ENCODE measurements at places on chromosomes 1 and 21.

- no peak for DNase-seq
These were observed 8.9 kb upstream of the GPR37L1 start for GRCh38 chr1:202113690-202114300.

- no peak for DNase-seq
These were observed 357.5 kb upstream of the RUNX1 start for GRCh38 chr21:35406635-35407034.

- peak; percentile 10 for DNase-seq
These were observed 2.1 kb downstream of the BRINP3 start for GRCh38 chr1:190475421-190476141.

GRCh38 chr1:157585984-157586383 lies 11.9 kb downstream of the FCRL4 start:
- no peak for DNase-seq

DNA sequence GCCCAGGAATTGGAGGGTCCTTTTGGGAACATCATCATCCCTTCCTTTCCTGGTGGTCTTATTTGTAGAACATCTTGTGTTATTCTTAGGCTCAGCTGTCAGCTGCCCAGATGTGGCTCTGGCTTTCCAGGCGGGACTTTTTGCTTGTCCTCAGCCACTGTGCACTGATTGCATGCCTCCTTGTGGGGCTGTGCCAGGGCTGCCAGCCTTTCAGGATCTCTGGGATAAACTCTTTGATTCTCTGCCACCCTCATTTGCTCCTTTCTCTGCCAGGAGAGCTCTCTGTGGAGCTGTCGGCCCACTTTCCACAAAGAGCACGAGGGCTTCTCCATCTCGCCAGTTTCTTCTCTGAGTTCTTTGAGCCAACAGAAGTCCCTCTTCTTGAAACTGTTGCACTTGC lies 63.1 kb downstream of the PTPRU start:
- DNase-seq = no peak

DNA sequence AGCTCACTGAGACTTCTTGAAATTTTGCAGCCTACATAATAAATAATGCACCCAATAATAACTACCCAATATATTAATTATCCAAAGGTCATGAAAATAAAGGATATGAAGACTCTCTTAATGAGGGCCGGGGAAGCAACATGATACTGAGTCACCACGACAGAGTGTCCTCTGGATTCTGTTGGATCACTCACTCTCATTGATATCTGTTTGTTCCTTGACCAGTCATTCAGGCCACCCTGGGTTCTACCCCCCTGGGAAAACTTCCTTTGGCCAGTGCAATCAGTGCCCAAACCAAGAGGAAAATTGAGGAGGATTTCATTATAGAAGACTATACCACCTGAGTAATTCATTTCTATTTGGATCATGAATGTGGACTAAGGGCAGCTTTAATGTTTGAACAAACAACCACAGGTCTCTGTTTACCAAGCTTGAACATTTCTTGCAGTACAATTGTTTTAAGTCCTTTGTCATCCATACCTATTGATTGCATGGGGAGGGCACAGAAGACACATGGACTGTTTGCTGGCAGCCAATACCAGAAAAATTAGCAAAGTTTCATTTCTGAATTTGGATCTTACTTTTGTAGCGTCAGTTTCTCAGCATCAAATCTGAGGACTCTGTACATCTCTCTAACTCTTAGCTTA lies 137.2 kb upstream of the FGGY start:
- no peak for DNase-seq

- DNase-seq = no peak
These were observed 134.6 kb upstream of the RUNX3 start for GRCh38 chr1:25064465-25065240.

- no peak for DNase-seq
These were observed 116.0 kb downstream of the TTLL7 start for GRCh38 chr1:83882906-83883305.

- no peak for DNase-seq
These were observed 140.6 kb downstream of the RERE start for GRCh38 chr1:8676813-8677212.

DNA sequence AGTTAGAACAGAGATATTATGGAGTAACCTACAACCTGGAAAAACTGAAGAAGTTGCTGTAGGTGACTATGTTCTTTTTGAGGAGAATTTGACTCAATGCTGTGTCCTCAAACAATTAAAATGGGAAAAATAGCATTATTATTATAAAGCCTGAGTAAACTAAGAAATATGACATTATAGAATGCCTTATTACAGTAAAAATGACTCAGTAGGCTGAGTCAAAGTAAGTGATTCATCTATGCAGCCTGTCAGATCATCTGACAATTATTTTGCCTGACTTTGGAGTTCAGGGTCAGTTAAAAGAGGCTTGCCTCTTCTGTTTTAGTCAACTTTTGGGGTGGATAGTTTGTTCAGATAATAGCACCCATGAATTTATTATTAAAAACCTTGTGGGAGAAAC lies 150.8 kb upstream of the PTGFR start:
- no peak for DNase-seq

DNA sequence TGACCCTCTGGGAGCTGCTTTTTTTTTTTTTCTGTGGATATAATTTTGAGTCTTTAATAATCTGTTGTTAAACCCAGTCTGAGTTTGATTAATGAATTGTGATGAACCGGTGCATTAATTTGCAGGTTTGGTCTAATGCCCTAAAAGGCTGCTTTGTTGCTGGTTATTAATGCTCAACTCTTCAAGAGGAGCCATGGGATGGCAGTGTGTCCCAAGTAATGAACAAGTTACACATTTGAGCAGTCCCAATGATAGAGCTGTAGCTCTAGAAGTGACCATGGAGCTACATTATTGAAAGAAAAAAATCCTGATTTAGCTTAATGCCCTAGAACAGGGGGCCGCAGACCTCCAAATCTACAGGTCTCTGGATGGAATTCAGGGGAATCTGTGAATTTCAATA lies 53.1 kb downstream of the RWDD3 start:
- no peak for DNase-seq

DNA sequence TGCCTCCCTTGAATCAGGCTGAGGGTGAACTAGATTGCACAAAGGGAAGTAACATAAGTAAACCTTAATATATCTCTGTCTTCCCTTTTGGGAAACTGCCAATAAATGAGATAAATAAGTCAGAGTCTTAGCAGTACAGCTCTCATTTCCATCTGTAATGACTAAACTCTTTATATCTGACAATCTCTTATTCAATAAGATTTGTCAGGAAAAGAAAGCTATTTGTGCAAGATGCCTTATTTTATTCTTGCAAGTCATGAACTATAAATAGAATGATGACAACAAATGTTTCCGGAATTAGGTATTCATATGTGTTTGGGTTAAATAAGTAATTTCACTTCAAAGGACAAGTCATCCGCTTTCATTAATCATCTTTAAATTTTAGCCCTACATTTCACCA lies 229.2 kb downstream of the PTGER3 start:
- no peak for DNase-seq

DNA sequence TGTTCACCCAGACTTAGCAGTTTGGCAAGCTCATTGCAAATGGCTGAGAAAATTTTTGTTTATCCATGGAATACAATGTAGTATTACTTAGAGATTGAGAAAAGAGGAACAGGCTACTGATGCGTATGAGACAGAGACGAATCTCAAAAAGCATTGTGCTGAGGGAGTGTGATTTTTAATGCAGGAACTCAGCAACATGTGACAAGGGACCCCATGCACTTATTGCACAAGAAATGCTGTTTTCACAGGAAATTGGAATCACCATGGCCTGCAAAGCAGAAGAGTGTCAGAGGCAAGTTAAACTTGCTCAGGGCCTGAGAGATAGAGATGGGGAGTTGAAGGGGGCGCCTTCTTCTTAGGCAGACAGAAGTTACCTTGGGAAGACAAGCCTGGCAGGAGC lies 32.6 kb upstream of the TLR5 start:
- no peak for DNase-seq

GRCh38 chr1:176330782-176331181 lies 123.7 kb upstream of the COP1 start:
- DNase-seq = peak; percentile 34

- no peak for DNase-seq
These were observed at the start of gene NFASC for GRCh38 chr1:204870160-204870912. Gene NFASC, plus strand, starts transcription at chr1:204870862. Its CDS starts 73,454 bp downstream, at chr1:204944316.

GRCh38 chr1:151990058-151990855 lies 3.4 kb downstream of the S100A10 start:
- no peak for DNase-seq

GRCh38 chr1:45479039-45479748 lies 11.8 kb downstream of the TESK2 start:
- DNase-seq = no peak

- no peak for DNase-seq
These were observed 179.6 kb upstream of the B3GALT2 start for GRCh38 chr1:193365966-193366365.

DNA sequence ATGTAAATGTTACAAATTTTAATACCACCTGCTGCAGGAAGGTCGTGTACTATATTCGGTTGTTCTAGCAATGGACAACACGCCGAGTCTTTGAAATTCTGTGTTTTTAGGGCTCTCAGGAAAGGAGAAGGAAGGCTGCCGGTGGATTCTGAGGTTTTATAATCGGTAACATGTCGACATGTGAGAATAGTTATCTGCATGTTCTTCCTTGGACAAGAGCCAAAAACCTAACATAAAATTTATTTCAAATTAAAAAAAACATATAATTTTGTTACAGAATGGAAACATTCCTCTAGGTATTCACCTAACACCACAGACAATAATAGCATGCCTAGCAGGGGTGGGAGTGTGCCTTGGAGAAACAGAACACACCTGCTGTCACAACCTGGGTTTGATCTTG lies 4.8 kb downstream of the PSMG1 start:
- no peak for DNase-seq
